Hematopoietic multipotent progenitor cell treated with erythropoietin and hydrocortisone succinate and interleukin-3 and kit ligand, for 8 days (in vitro differentiated cells): ENCODE measurements at places on chromosomes 4 and X.

- peak; percentile 48 for DNase-seq
These were observed 568 bp downstream of the FHDC1 start for GRCh38 chr4:152936446-152937335.

- peak; percentile 69 for DNase-seq
These were observed 45.4 kb upstream of the WWC2 start for GRCh38 chr4:183053681-183054080.

GRCh38 chr4:107897823-107898222 lies 33.5 kb upstream of the CYP2U1 start:
- DNase-seq = no peak

DNA sequence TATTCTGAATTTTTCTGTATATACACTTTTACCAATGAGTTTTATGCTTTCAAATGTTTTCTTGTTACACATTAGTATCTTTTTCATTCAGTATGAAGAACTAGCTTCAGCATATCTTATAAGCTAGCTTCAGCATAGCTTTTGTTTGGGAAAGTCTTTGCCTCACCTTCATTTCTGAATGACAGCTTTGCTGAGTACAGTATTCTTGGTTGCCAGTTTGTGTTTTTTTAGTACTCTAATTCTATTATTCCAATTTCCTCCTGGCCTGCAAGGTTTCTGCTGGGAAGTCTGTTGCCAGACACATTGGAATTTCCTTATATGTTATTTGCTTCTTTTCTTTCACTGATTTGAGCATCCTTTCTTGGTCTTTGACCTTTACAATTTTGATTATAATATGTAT lies 278.8 kb downstream of the SPATA18 start:
- DNase-seq = no peak

GRCh38 chrX:41265615-41266014 lies 68.3 kb upstream of the DDX3X start:
- DNase-seq = no peak

DNA sequence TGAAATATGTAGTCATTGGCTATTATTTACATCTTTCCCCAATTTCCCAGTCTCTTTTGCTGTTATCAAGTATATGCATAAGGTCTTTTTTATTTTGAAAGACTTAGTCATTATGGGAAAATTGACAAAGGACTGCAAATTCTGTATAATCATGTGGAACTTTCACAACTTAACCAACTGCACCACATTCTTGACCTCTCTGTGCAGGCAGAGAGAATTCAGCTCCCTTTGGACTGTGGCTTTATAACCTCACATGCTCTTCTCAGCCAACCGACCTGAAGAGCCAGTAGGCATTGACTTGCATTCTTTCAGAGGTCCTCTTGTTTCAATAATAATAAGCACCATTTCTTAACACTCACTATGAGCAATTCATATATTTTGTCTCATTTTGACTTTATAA lies 66.9 kb downstream of the ANXA3 start:
- DNase-seq = no peak

GRCh38 chrX:119605464-119606279 lies 552 bp downstream of the NKRF start:
- DNase-seq = peak; percentile 4

- no peak for DNase-seq
These were observed 68.2 kb downstream of the ARHGAP10 start for GRCh38 chr4:147799986-147800555.

- DNase-seq = peak; percentile 24
These were observed 27.4 kb downstream of the FRYL start for GRCh38 chr4:48752726-48753125.

DNA sequence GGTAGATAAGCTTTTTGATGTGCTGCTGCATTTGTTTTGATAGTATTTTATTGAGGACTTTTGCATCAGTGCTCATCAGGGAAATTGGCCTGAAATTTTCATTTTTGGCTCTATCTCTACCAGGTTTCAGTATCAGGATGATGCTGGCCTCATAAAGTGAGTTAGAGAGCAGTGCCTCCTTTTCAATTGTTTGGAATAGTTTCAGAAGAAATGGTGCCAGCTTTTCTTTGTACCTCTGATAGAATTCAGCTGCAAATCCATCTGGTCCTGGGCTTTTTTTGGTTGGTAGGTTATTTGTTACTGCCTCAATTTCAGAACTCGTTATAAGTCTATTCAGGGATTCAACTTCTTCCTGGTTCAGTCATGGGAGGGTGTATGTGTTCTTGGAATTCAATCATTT lies 15.6 kb upstream of the TMPRSS11F start:
- DNase-seq = no peak

GRCh38 chr4:114603497-114603896 lies 4.9 kb downstream of the UGT8 start:
- DNase-seq = no peak

GRCh38 chrX:140949233-140949632 lies 53.2 kb upstream of the SPANXB1 start:
- no peak for DNase-seq

DNA sequence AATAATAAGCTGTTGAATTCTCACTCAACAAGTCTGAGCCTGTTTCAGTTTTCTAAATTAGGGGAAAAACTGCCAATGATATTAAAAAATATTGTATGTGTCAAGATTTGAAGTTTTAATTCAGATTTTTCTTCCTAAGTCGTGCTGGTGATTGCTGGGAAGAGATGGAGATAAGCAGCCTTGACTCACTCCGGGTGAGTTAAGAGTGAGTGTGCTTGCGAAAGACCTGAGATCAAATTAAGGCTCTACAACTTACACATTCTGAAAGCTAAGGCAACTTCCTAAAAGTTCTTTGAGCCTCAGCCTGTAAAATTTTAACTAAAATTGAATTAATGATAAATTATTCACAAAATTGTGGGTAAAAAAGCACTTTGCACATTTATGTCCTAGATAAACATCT lies 1441.2 kb downstream of the PCDH7 start:
- DNase-seq = no peak

- DNase-seq = peak; percentile 81
These were observed 4.6 kb upstream of the MAD2L1 start for GRCh38 chr4:120071192-120071795.

GRCh38 chr4:103292959-103293358 lies 94.8 kb upstream of the CENPE start:
- DNase-seq = no peak

DNA sequence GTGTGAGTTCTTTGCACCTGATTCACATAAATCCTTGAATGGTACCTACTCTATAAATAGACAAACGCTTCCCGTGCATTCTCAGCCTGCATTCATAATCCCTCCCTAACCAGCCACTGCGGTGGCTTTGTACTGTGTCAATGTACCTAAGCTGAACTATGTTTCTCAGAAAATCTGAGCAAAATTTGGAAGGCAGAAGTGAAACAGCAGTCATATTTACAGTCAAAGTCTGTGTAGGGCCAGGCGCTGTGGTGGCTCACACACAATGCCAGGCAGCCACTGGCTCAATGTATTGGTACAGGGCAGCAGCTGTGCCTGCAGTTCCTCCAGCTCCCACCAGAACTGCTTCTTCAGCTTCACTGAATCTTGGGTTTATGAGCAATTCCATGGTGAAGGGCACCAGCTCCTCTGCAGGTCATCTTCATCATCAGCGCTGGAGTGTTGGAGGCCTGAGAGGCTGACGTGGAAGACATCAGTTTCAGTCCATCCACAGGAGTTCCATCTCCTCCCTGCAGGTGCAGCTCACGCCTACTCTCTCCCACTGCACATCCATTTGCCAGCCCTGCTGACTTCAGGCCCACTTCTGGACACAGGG lies 32.3 kb upstream of the IRF2 start:
- peak; percentile 25 for DNase-seq

GRCh38 chr4:28225689-28226353 lies 1365.2 kb downstream of the STIM2 start:
- no peak for DNase-seq

- DNase-seq = no peak
These were observed 354.9 kb downstream of the RPA4 start for GRCh38 chrX:97238632-97239031.

DNA sequence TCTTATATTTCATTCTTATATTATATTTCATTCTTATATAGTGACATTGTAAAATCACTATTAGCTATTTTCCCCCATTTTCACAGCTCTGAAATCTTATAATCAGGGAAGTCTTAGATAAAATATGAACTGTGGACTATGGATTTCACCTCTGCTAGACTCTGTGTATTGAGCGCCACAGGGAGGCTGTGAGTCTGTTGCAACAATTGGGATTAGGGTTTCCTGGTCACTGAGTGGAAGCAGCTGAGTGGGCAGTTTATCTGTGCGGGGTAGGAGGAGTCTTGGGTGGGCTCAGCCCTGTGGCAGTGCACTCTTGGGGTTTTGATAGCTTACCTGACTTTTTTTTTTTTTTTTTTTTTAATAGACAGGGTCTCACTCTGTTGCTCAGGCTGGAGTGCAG lies 249.5 kb downstream of the PTTG2 start:
- DNase-seq = no peak

DNA sequence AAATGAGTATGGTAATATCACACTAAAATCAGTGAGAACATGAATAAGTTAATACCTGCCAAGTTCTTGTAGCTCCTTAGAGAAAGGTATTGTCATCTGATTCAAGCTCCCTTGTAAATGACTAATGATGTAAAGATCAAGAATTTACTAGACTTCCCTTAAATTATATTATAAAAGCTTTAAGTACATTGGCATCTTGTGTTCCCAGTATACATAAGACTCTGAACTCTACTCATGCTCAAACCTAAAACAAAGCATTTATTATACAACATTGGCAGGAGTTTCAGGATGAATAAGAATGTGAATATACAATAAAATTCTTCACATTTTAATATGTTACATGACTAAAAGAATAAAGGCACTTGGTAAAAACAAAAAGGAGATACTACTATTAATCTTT lies 126.8 kb upstream of the UNC5C start:
- DNase-seq = no peak

- no peak for DNase-seq
These were observed 54.8 kb downstream of the ADRA2C start for GRCh38 chr4:3820806-3821579.

GRCh38 chrX:97743014-97743413 lies 859.3 kb downstream of the RPA4 start:
- DNase-seq = no peak

DNA sequence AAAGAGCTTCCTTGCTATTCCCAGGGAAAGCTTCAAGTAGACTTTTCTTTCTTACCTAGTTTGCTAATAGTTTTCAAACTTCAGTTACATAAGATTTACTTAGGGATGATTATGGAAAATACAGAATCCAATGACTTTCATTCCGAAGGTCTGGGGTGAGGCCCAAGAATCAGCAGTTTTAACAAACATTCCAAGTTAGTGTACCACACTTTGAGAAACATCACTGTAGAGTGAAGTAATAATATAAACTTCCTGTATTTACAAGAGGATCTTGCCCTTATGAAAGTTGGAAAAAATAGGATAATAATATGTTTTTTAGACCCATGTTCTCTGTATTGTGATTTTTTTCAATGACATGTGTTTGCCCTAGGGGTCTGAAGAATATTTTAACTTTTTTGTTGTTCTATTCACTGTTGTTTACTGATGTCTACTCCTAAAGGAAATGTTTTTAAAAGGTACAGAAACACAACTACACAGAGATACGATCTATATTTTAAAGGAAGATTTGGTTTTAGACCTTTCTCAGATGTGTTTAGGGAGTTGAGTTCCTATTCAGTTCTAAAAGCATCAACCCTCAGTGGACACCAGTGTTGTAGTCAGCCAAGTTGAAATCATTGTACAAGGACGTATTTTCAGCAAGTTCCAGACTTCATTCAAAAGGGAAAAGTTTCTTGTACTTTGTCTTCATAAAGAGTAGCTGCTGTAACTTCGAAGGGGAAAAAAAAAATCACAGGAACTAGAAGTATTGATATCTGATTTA lies 295.8 kb upstream of the SLC7A11 start:
- DNase-seq = no peak

DNA sequence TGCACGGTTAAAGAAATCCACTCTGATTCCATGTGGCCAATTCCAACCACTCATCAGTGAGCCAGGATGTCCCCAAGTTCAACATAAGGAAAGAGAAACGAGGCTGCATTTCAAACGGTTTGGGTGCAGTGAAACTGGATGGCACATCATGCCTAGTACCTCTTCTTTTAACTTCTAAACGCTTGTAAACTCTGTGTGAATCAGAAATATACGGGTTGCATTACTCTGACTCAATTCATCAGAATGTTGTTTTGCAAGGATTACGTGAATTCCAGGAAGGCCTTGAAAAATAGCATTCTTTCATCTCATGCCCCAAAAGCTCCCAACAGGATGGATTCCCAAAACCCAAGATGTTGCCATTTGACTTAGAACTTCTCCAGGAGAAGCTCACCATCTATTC lies 270.4 kb downstream of the LDB2 start:
- DNase-seq = no peak

GRCh38 chrX:119156241-119156640 lies 28.6 kb upstream of the KIAA1210 start:
- DNase-seq = no peak

- DNase-seq = peak; percentile 24
These were observed 680 bp downstream of the MAEA start for GRCh38 chr4:1290165-1290977.

DNA sequence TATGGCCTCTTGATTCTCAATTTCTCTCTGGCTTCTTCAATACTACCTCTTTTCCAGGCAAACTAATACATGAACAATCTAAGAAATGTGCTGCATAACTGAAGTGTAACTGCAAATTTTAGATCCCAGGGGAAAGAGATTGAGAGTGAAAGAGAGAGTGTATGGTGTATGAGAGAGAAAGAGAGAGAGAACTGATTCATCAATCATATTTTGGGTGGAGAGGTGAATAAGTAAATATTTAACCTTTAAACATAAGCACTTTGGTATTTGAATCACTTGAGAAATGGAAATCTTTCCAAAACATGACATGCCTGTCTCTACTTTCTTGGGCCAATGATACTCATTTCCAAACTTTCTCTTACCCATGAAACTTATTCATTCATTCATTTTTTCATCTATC lies 147.2 kb upstream of the DIPK2B start:
- DNase-seq = no peak

DNA sequence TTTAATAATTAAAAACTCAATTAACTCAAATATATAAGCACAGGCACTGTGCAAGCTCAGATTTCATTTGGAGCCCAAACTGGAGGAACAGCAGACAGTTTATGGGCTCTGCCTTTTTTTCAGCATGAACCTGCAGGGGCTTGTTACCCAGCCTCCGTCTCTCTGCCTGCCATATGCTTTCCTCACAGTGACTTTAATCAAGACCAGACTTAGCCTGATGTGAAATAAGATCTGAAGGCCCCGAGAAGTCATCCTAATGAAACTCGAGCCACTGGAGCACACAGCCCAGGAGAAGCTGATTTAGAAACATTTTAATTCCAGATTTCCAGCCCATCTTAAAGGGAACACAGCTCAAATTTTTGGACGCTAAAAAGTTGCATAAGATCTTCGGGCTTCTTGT lies 55.6 kb downstream of the SPATA18 start:
- no peak for DNase-seq
